H54 (cell line): ENCODE measurements at places on chromosomes 2 and 18.

DNA sequence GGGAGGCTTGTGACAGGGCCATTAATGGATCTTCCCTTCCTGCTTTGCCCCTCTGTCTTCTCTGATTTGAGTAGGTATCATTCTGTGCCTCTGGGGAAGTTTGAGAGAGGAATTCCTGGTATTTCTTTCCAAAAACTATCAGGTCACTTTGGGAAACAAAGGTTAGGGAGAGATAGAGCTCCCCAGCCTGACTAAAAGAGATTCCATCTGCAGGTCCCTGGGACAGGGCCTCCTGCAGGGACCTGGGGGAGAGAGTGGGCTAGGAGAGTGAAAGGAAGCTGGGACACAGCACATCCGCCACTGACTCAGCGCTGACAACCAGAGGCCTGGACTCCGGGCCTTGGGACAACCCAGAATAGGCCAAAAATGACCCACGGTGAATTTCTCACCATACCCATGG, 6.4 kb downstream of the GALNT14 start:
- no peak for DNase-seq

DNA sequence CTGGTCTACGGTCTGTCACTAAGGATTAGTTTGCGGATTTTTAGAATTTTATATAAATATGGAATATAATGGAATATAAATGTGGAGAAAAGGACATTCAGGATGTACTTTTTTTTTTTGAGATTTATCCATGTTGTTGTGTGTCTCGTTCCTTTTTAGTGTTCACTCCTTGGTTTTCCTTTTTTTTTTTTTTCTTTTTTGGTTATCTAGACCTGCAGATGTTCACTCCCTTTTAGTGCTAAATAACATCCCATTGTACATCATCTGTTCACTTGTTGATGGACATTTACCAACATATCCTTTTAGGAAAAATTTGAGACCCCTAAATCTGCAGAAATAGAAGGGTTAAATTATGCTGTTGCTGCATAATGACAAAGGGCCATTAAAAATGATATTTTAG, 25.5 kb upstream of the RPL37A start:
- DNase-seq, result no peak

GRCh38 chr2:26574900-26575560, 66.1 kb downstream of the CIB4 start:
- DNase-seq, result no peak

DNA sequence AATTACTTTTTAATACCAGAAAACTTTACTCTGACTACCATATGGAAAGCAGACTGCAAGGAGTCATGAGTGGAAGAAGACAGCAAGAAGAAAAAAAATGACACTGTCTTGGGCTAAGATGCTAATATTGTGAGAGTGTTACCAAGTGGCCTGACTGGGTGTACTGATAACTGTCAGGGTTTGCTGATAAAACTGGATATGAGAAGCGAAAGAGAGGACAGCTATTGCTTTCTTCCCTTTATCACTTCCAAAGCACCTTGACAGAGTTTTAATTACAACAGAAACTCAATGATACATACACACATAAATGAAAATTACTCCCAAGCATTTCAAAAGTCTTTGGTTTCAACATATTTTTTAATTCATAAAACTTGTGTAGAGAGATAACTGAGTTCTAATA, 368.5 kb downstream of the ZEB2 start:
- DNase-seq, result no peak

GRCh38 chr2:130916438-130916705, 79.7 kb downstream of the ARHGEF4 start:
- no peak for DNase-seq

GRCh38 chr18:12599543-12599942, 58.4 kb downstream of the SPIRE1 start:
- DNase-seq, result no peak

DNA sequence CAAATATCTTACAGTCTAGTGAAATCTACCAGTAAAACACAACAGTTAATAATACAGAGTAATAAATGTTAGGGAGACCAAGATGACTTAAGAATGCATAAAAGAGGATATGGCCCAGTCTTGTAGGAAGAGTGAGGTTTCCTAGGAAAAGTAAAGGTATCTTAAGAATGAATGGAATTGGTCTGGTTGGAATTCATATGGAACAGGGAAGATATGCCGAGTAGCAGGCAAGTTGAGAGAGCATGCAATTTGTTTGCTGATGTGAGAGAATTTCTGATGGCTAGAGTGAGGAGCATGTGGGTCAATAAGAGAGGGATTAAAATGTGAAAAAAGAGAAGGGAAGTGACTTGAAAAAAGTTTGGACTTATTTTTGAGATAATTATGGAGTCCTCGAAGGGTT, 512.9 kb upstream of the ZEB2 start:
- DNase-seq, result no peak

GRCh38 chr2:64405581-64406406, 48.2 kb upstream of the LGALSL start:
- DNase-seq, result no peak
